NCI-H526 (cell line): ENCODE measurements at places on chromosomes 12 and 14.
A peak's percentile ranks its signal among the peaks of the same experiment; 100 is the strongest.

- DNase-seq, result no peak
Observed at GRCh38 chr14:76921088-76921399, 94.8 kb downstream of the LRRC74A start.

- peak; percentile 67 for DNase-seq
Observed at GRCh38 chr12:111035578-111036301, 115.4 kb upstream of the MYL2 start.

DNA sequence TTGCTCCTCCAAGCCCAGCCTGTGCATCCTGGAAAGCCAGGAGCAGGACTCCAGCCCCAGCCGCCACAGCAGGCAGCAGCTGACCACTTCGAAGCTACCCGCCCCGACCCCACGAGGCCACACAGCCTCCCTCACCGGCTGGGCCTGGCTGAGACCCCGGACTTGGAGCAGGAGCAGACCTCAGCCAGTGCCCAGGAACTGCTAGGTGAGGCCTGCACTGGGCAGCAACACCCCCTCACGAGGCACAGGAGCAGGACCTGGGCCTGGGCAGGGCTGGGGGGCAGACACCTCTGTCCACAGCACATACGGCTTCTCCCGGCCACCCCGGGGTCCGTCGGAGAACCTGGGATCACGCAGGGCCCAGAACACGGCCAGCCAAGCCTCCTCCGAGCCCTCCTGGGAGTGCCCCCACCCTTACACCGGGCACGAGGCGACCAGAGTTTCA, 137.4 kb upstream of the C14orf180 start:
- DNase-seq, result no peak

DNA sequence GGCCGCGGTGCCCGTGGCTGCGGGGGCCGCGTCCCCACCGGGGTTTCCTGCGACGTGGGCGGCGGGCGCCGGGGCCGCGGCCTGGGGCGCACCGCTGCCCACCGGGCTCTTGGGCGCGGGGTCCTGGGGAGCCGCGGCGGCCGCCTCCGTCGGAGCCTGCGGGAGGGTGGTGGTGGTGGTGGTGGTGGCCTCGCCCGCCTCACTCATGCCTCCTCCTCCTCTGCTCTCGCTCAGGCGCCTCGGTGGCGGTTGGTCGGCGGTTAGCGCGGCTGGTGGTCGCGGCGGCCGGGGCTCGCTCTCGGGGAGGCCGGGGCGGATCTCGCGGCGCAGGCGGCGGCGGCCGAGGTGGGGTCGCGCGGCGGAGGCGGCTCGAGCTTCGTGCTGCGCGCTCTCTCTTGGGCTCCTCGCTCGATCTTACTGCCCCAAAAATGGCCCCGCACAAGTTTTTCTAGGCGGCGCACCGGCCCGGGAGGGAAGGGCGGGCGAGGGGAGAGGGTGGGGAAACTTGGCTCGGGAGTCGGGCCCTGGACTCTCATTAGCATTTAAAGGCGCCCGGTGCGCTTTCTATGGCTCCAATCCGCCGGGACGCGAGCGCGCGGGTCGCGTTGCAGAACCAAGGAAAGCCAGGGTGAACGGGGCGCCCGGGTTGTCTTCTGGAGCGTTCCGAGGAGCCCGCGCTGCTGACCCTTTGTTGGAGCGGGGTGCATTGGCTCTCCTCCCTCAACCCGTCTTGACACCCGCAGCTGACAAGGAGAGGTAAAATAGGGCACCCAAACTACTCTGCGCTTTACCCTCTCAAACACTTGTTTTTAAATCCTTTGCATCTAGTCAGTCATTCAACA, at the start of gene YBX3:
Gene YBX3 (minus strand): TSS at position 419 of the 842 bp plus-strand sequence. CDS start 212 bp downstream, at position 207.
- DNase-seq, result peak; percentile 35

GRCh38 chr14:102920998-102921304, 1.5 kb upstream of the AMN start:
- no peak for DNase-seq

GRCh38 chr14:103382376-103382775, 2.8 kb upstream of the MARK3 start:
- no peak for DNase-seq

- peak; percentile 73 for DNase-seq
Observed at GRCh38 chr12:122835750-122836026, 431 bp downstream of the HIP1R start.

GRCh38 chr12:42084522-42084921, 60.2 kb downstream of the GXYLT1 start:
- no peak for DNase-seq

DNA sequence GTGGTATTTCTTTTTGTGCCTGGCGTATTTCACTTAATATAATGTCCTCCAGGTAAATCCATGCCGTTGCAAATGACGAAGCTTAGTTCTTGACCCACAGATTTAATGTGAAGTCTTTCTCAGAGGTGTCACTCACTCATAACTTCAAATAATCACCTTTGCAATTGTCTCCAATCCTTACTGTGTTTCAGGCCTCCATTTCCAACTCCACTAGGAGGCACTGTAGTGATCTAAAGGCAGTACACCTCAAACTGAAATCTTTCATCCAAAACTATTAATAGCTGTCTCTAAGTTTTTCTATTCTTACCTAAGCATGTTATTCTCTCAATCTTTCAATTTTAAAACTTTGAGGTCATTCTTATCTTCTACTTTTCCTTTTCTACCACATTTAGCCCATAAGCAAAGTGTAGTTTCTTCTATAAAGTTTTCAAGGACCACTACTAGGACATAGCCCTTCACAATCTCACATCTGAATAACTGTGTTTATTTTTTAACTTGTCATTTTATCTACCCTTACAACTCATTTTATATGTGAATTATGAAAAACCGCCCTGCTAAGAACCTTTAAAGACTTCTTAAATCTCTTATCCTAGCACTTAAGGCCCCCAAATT, 25.5 kb upstream of the FBXO34 start:
- peak; percentile 20 for DNase-seq

GRCh38 chr12:124713041-124713435, 145.6 kb upstream of the NCOR2 start:
- no peak for DNase-seq

DNA sequence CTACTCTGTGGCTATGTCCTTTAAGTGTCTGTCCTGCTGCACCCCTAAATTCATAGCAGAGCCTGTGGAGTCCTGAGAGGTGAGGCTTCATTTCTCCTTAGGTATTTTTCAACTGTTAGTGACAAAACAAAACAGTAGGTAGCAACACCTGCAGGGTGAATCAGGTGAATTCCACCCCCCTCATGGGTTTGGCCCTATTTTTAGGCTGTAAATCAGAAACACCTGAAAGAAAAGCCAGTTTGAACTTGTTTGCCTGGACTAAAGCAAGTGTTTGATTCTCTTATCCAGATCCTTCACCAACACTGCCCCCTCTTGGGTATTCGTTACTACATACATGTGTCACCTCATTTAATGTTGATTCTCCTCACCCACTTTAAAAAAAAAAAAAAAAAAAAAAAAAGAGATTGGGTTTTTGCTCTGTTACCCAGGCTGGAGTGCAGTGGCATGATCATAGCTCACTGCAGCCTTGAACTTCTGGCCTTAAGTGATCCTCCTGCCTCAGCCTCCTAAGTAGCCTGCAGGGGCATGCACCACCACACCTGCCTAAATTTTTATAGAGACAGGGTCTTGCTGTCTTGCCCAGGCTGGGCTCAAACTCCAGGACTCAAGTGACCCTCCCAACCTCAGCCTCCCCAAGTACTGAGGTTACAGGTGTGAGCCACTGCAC, 10.3 kb downstream of the TBPL2 start:
- peak; percentile 75 for DNase-seq

DNA sequence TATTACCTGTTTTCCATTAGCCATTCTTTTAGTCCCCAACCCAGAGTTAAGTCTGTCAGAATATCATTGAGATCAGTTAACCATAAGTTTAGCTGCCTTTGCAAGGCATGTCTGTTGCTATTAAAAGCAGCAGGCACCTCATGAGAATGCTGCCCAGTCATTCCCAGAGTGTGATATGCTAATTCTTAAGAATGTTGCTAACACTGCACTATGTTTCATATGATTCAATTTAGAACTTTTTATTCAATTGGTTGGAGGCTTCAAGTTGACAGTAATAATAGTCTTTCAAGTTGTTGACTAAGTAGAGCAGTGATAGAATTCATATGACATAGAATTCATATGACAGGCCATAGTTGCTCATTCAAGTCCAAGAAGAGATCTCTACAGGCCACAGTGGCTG, 292.3 kb downstream of the FUT8 start:
- no peak for DNase-seq

DNA sequence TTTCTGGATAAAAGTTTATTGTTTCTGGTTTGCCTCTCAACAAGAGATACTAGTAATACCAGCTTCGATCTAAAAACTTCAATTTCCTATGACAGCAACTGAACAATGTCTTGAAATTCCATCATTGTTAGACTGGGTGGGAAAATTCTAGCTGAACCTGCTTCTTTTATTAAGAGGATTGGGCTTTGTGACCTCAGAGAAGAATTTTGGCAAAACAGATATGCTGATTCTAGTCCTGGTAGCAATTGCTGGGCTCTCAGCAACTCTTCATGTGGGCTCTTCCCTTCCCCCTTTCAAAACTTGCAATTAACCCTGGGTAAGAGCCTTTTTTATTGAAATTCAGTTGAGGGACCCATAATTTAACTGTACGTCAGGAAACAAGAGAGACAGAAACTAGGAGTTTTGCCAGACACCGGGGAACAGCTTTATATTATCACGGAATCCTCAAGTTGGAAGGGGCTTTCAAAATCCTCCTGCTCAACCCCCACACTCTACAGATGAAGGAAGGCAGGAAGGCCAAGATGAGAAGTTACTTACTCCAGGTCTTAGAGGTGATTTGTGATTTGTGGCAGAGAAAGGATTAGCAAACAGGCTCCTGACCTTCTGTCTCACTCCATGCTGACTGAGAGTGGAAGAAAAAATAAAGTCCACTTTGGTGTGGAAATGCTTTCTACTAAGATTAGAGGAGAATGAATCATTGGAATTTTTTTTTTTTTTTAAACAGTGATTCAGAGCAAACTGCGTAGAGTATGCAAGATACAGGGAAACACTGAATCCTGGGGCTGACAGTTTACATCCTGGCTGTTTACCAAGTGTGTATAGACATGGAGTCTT, 239.0 kb upstream of the ATP2B1 start:
- DNase-seq, result no peak

GRCh38 chr12:6824901-6825381, 3.3 kb upstream of the P3H3 start:
- peak; percentile 57 for DNase-seq

DNA sequence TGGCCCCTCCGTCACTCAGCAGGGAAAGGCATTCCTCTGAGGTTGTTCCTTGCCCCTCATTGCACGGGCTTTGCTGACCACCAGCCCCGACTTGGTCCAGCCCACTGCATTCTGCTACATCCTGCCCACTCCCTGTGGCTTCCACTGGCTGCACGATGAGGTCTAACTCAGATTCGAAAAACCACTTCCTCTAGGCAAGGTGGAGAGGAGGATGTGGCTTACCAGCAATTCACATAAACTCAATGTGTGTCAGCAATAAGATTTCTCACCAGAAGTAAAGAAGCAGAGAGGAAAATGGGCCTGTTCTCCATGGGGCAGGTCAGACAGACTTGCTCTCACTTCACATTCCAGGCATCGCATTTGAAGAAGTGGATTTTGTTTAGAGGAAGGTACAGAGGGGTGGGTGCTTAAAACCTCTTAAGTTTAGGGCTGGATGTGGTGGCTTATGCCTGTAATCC, 14.7 kb downstream of the GPR68 start:
- no peak for DNase-seq

DNA sequence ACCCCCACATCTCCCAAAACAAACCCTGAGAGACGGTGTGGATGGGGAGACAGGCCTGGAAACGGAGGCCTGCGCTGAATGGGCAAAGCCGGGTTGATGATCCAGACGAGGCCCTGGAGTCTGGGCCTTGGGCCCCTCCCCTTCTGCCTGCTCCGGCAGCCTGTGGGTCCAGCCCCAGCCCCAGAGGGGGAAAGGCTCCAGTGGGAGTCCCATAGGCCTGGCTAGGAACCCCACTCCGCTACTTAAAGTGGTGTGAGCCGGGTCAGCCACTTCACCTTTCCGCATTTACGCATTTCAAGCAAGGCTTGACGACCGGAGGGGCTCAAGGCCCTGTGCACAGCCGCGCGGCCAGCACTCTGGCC, 695 bp upstream of the TNFAIP2 start:
- DNase-seq, result peak; percentile 73

DNA sequence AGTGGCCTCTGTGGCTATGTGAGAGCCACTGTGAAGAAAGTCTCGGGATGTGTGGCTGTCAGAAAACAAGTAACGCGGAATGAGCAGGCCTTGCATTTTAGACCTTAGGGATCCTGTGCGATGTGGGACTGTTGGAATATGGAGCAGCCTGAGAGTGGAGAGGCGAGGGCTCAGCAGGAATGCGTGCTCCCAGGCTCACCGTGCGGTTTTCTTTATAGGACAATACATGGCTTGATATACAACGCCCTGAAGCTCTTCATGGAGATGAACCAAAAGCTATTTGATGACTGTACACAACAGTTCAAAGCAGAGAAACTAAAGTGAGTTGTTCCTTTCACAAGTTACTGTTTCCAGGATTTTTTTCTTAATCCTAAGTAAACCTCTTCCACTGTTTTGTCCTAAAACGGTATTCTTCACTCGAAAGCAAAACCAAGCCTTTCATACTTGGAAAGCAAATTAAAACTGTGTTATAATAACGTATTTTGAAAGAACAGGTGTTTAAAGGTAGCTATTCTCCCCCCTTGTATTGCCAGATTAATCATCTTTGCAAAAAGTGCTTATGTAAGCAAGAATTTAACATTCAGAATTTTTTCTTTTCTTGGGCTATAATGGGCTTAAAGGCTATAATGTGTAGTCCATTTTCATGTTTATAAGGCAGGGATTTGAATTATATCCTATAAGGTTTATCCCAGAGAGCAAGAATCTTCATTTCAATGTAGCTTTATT, 54.8 kb upstream of the DYNC1H1 start:
- no peak for DNase-seq
